ENCODE measurements at places on chromosomes 13 and 19. TPM values are rescaled to one million over a fixed set of nuclear protein-coding genes. Genes with fewer than 3 reads are reported as not detected.

Gene NLRP11
- not detected for total RNA-seq

Gene LRRC63
- total RNA-seq: 1.5 TPM

DNA sequence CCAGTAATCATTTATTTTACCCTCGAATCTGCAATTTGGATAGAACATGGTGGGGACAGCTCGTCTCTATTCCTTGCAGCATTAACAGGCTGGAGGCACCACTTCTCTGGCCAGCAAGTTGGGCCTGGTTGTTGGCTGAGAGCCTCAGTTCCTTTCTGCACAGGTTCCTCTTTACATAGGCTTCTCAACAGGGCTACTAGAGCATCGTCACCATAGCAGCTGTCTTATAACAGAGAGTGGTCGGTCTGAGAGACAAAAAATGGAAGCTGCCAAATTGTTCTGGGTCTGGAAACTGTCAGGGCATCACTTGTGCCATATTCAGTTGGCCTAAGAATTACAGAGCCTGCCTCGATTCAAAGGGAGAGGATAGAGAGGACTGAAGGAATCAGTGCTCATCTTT, 86.7 kb downstream of the DNAJC15 start:
- no peak for DNase-seq
- no peak overlapping the region for H3K27ac ChIP-seq
- no peaks in the 10 kb centered on the region for H3K4me1 ChIP-seq
- peaks cover 7% of the 10 kb centered on the region for H3K36me3 ChIP-seq
- H3K4me3 ChIP-seq: no peak overlapping the region

DNA sequence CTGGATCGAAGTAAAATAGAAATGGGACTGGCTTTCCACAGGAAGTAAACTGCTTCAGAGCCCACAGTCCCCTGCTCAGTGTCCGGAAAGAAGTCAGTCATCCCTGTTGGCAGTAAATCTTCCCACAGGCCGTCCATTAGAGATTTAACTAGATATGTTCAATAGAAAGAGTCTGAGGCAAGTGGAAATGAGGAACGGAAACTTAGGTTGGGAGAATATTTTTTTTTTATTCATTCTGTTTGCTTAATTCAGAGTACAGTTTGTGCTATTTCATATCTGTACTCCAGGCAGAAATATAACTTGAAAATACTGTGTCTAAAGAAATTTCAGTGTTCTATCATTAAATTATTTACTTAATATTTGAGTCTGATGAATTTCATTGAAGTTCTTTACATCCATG, 22.7 kb downstream of the SLC25A15 start:
- H3K36me3 ChIP-seq: peaks cover 24% of the 10 kb centered on the region
- peaks cover 1% of the 10 kb centered on the region for H3K4me1 ChIP-seq

- H3K27me3 ChIP-seq: no peaks in the 10 kb centered on the region
- no peak for DNase-seq
- H3K27ac ChIP-seq: no peak overlapping the region
- H3K4me3 ChIP-seq: no peak overlapping the region
Observed at GRCh38 chr13:43072394-43072793, 49.0 kb downstream of the DNAJC15 start.

- H3K27ac ChIP-seq: no peak overlapping the region
- H3K36me3 ChIP-seq: peaks cover 13% of the 10 kb centered on the region
- no peak for DNase-seq
- no peaks in the 10 kb centered on the region for H3K27me3 ChIP-seq
- no peak overlapping the region for H3K4me3 ChIP-seq
- H3K4me1 ChIP-seq: peaks cover 4% of the 10 kb centered on the region
Observed at GRCh38 chr19:38711726-38712153, 32.5 kb downstream of the CAPN12 start.

GRCh38 chr19:12821761-12822160, 12.6 kb downstream of the RTBDN start:
- no peak overlapping the region for H3K4me3 ChIP-seq
- DNase-seq: no peak
- peaks cover 5% of the 10 kb centered on the region for H3K4me1 ChIP-seq
- H3K27ac ChIP-seq: no peak overlapping the region

- H3K4me3 ChIP-seq: no peak overlapping the region
- no peaks in the 10 kb centered on the region for H3K36me3 ChIP-seq
- H3K27me3 ChIP-seq: no peaks in the 10 kb centered on the region
- no peaks in the 10 kb centered on the region for H3K4me1 ChIP-seq
- no peak overlapping the region for H3K27ac ChIP-seq
Observed at GRCh38 chr19:31392464-31392863, 43.2 kb upstream of the TSHZ3 start.

DNA sequence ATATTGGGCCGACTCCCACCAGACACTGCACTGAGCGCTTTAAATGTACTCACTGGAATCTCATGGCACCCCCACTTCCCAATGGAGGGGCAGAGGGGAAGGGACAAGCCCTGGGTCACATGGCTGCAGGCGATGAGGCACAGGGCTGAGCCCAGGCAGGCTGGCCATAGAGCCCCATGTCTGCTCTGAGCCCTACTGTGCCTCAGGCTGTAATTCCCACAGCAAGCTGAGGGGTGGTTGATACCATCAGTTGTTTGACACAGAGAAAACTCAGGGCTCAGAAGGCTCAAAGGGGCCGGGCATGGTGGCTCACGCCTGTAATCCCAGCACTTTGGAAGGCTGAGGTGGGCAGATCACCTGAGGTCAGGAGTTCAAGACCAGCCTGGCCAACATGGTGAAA, 25.1 kb downstream of the RFX1 start:
- peak overlapping the region; percentile 83 for H3K27ac ChIP-seq
- H3K36me3 ChIP-seq: no peaks in the 10 kb centered on the region
- DNase-seq: no peak
- peak overlapping the region; percentile 62 for H3K4me3 ChIP-seq
- peaks cover 57% of the 10 kb centered on the region for H3K4me1 ChIP-seq

DNA sequence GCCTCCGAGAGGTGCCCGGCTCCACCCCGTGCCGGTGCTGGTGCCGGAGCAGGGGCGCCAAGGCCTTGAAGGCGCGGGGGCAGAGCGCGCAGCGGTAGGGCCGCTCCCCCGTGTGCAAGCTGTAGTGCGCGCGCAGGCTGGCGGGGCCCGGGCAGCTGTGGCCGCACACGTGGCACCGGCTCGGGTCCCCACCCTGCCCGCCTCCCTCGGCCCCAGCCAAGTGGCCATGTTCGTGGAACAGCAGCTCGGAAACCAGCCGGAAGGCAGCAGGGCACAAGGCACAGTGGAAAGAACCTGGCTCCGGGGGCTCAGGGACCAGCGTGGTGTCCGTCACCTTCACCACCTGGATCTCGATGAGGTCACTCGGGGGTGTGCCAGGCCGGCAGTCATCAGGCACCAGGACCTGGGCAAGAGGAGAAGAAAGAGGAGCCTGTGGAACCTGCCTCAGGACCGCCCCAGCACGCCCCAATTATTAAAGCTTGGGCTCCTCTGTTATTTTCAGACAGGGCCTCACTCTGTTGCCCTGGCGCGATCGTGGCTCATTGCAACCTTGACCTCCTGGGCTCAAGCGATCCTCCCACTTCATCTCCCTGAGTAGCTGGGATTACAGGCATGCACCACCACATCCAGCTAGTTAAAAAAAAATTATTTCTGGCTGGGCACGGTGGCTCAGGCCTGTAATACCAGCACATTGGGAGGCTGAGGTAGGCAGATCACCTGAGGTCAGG, 2.0 kb downstream of the ZNF784 start:
- H3K36me3 ChIP-seq: peaks cover 9% of the 10 kb centered on the region
- no peak for DNase-seq
- H3K27ac ChIP-seq: no peak overlapping the region

- H3K27me3 ChIP-seq: no peaks in the 10 kb centered on the region
- peaks cover 21% of the 10 kb centered on the region for H3K36me3 ChIP-seq
- peak overlapping the region; percentile 76 for H3K27ac ChIP-seq
- H3K4me1 ChIP-seq: peaks cover 10% of the 10 kb centered on the region
Observed at GRCh38 chr19:2475018-2475701, 767 bp upstream of the GADD45B start.

GRCh38 chr19:14439014-14439413, 5.9 kb downstream of the PKN1 start:
- H3K27ac ChIP-seq: peak overlapping the region; percentile 88
- no peak for DNase-seq
- peaks cover 43% of the 10 kb centered on the region for H3K4me1 ChIP-seq
- H3K36me3 ChIP-seq: peaks cover 32% of the 10 kb centered on the region
- H3K27me3 ChIP-seq: no peaks in the 10 kb centered on the region

- no peaks in the 10 kb centered on the region for H3K4me1 ChIP-seq
- no peak overlapping the region for H3K27ac ChIP-seq
- no peaks in the 10 kb centered on the region for H3K27me3 ChIP-seq
- H3K4me3 ChIP-seq: no peak overlapping the region
- no peaks in the 10 kb centered on the region for H3K36me3 ChIP-seq
- peak; percentile 82 for DNase-seq
Observed at GRCh38 chr19:7852851-7853769, 21.1 kb downstream of the PRR36 start.

Gene SUGT1
- total RNA-seq: 36.5 TPM

DNA sequence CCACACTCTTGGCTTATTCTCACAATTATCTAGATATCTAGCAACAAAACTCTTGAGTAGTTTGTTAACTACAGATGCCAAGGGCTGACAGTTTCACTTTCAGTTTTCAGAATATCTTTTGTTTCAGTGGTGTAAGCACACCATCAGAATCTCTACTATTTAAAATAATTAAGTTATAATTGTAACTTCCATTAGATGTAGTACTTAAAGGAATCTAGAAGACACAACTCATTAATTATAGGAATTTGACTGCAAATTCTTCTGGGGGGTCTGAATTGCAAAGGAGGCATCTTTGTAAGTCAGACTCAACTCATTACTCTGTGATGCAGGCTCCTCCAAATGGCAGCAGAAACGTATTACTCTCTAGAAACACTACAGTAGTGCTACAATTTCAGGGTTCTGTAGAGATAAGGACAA, 44.9 kb upstream of the USPL1 start:
- peak overlapping the region; percentile 75 for H3K4me3 ChIP-seq
- H3K36me3 ChIP-seq: no peaks in the 10 kb centered on the region
- H3K4me1 ChIP-seq: peaks cover 31% of the 10 kb centered on the region
- peaks cover under 1% of the 10 kb centered on the region for H3K27me3 ChIP-seq

DNA sequence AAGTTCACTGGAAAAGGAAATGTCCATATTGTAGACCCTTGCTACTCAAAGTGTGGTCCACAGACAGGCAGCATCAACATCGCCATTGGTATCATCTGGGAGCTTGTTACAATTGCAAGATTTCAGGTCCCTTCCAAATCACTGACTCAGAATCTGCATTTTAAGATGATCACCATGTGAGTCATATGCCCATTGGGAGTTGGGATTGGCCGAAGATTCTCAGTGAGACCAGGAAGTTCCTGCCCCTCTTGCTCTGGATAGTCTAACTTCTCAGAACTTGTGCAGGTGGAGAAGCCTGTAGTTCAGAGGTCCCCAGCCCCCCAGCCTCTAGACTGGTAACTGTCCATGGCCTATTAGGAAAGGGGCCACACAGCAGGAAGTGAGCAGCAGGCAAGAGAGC, 48.9 kb upstream of the URAD start:
- peaks cover 11% of the 10 kb centered on the region for H3K27me3 ChIP-seq
- no peaks in the 10 kb centered on the region for H3K36me3 ChIP-seq
- no peak overlapping the region for H3K4me3 ChIP-seq
- H3K4me1 ChIP-seq: peaks cover 2% of the 10 kb centered on the region
- no peak overlapping the region for H3K27ac ChIP-seq

DNA sequence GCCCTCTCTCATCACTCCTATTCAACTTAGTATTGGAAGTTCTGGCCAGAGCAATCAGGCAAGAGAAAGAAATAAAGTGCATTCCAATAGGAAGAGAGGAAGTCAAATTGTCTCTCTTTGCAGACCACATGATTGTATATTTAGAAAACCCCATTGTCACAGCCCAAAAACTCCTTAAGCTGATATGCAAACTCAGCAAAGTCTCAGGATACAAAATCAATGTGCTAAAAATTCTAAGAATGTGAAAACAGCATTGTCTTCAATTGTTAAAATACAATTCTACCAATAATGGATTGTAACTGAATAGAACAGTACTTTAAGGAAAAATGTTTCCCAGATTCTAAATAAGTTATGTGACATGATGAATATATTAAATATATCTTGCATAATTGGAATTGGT, 2269.2 kb upstream of the PCDH20 start:
- H3K4me1 ChIP-seq: no peaks in the 10 kb centered on the region
- no peaks in the 10 kb centered on the region for H3K27me3 ChIP-seq
- no peaks in the 10 kb centered on the region for H3K36me3 ChIP-seq
- no peak overlapping the region for H3K4me3 ChIP-seq

DNA sequence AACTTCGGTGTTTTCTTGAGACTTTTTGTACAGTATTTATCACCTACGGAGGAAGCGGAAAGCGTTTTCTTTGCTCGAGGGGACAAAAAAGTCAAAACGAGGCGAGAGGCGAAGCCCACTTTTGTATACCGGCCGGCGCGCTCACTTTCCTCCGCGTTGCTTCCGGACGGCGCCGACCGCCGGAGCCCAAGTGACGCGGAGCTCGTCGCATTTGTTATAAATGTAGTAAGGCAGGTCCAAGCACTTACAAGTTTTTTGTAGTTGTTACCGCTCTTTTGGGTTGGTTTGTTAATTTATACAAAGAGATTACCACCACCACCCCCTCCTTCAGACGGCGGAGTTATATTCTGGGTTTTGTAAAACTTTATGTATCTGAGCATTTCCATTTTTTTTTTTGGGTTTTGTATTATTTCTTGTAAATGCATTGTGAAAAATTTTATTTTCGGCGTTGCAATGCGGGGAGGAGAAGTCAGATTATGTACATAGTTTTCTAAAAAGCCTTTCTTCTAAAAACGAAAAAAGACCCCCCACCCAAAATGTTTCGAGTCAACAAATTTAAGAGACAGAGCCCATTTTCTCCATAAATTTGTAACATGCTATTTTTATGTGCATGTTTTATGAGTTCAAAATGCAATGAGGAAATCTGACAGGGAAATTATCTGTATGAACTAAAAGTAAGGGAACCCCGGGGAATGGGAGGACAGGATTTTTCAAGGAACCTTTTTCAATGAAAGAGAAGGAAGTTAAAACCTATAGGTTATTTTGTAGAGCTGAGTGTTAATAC, 2.3 kb downstream of the SOX1 start:
- peaks cover 56% of the 10 kb centered on the region for H3K27me3 ChIP-seq
- H3K36me3 ChIP-seq: peaks cover 5% of the 10 kb centered on the region
- H3K4me1 ChIP-seq: peaks cover 1% of the 10 kb centered on the region
- peak; percentile 33 for DNase-seq
- H3K27ac ChIP-seq: peak overlapping the region; percentile 69
- peak overlapping the region; percentile 19 for H3K4me3 ChIP-seq

GRCh38 chr13:105121221-105121620, 1414.2 kb downstream of the EFNB2 start:
- DNase-seq: no peak
- H3K27ac ChIP-seq: no peak overlapping the region
- H3K4me3 ChIP-seq: no peak overlapping the region
- H3K4me1 ChIP-seq: no peaks in the 10 kb centered on the region
- no peaks in the 10 kb centered on the region for H3K36me3 ChIP-seq

Gene RASA3
- total RNA-seq: 73.9 TPM

All from activated naive CD8-positive, alpha-beta T cell treated with anti-CD3 and anti-CD28 coated beads, Interleukin-2, amount 10 ng/mL, durations not matched to agents 7 days and 5 days (primary cell).